ENCODE measurements at places on chromosomes 4 and X.
A peak's percentile ranks its signal among the peaks of the same experiment; 100 is the strongest.

- DNase-seq = no peak
These were observed 218.7 kb downstream of the SCFD2 start for GRCh38 chr4:53147197-53147596.

- DNase-seq = no peak
These were observed 198.1 kb upstream of the FTHL17 start for GRCh38 chrX:31269914-31270313.

- no peak for DNase-seq
These were observed 207.7 kb downstream of the SOWAHB start for GRCh38 chr4:76690011-76690905.

DNA sequence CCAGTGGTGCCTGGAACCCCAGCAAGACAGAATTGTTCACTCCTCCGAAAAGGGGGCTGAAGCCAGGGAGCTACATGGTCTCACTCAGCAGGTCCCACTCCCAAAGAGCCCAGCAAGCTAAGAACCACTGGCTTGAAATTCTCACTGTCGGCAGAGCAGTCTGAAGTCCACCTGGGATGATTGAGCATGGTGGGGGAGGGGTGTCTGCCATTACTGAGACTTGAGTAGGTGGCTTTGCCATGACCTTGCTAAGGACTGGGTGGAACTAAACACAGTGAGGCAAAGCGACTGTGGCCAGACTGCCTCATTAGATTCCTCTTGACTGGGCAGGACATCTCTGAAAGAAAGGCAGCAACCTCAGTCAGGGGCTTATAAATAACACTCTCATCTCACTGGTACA is 122.6 kb upstream of the ZC4H2 start:
- no peak for DNase-seq

DNA sequence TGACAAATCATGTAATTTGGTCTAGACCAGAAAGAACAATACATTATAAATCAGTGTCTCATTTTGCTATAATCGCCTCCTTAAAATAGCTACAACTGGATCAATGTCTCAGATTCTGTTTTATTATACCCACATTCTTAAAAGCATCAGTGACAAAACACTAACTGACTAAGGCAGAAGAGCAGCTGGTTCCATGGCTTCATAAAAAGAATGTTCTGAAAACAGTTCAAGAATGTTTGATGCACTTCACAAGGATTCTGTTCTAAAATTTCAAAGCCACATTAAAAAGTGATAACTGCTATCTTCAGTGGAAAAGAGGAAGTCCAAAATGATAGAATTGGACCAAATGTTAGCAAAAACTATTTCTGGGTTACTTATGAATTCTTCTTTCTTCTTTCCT is 69.8 kb downstream of the COL25A1 start:
- no peak for DNase-seq

GRCh38 chrX:118862091-118862490 is 38.5 kb downstream of the ZCCHC12 start:
- DNase-seq = no peak

- DNase-seq = peak; percentile 5
These were observed 25.6 kb downstream of the NR0B1 start for GRCh38 chrX:30283456-30284200.

- DNase-seq = no peak
These were observed 72.4 kb downstream of the PAPSS1 start for GRCh38 chr4:107647591-107647990.

DNA sequence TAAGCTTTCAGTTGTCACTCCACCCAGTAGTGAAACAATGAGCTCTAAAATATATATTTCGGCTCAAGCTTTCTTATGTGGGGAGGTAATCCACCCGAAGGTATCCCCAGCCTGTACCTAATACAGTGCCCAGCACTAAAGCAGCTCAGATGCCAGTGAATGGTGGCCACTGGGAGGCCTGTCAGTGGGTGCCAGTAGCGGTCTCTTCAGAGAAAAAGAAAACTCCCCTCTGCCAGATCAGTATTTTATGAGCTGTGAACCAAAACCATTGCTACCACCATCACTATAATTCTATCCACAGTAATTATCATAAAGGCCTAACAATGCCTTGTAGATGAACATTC is 835 bp upstream of the NFKB1 start:
- DNase-seq = no peak

DNA sequence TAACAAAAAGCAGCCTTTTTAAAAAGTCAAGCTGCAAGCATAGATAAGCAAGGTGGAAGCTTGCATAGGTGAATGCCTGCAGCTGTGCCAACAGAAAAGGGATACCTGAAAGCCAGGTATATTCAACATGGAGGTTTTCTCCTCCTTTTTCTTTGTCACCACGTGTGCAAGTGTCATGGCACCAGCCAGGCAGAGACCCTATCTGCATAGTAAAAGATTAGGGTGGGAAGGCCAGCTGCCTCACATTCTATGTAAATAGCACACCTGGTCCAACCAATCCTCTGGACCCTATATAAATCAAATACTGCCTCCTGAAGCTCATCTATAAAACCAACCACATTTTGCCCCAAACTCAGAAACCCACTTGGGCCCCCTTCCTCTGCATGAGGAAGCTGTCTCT is 28.0 kb upstream of the PLK4 start:
- no peak for DNase-seq

DNA sequence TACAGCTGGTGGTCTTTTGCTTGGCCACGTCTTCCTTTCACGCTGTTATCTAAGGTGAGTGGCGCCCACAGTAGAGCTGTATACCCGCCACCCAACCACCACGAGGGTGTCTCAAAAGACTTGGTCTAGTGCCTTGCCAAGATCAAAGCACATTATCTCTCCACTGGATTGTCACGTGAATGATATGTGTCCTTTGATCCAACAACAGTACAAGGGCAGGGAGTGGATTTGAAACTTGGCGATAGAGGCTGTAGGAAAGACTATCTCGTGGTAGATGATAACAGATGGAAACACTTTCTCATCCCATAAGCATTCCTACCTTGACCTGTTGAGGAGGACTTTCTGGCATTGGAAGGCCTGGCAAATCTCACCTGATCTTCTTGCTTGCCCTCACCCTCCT is 37.7 kb upstream of the BCLAF3 start:
- no peak for DNase-seq

DNA sequence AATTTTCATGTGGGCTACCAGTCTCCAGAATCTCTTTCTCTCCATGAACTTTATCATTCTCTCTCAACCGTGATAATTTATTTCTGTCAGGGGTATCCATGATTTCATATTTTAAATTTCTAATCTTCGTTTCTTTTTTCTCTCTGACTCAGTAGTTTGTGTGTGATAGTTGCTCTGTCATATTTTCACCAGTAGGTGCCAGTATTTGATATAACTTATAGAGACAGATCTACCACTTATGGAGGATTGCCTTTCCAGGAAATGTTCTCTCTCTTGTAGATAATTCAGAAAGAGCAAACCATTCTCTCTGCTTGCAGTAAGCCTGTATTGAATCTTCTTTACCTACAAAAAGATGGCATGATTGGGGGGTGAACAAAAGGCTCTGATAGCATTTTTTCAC is 79.3 kb upstream of the DYNLT3 start:
- DNase-seq = no peak

- no peak for DNase-seq
These were observed 76.4 kb upstream of the SHISA3 start for GRCh38 chr4:42320822-42321388.

DNA sequence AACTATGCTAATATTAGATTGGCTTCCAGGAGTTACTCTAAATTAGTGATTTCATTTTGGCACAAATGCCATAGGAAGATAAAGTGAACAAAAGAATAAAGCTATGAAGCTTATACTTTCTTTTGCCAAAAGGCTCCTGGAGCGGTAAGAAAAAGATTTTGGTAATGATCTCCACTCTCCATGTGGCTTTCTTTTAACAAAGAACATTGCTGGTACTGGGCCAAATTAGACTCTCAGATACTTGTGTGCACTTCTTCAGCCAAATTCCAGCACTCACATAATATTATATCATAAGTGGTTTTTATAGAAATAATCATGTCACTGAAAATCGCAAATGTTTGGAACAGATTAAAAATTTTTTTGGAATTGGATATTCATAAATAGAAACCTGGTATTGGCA is 142.4 kb upstream of the FGF13 start:
- no peak for DNase-seq

GRCh38 chr4:75995727-75996126 is 5.0 kb upstream of the SDAD1 start:
- DNase-seq = peak; percentile 4

DNA sequence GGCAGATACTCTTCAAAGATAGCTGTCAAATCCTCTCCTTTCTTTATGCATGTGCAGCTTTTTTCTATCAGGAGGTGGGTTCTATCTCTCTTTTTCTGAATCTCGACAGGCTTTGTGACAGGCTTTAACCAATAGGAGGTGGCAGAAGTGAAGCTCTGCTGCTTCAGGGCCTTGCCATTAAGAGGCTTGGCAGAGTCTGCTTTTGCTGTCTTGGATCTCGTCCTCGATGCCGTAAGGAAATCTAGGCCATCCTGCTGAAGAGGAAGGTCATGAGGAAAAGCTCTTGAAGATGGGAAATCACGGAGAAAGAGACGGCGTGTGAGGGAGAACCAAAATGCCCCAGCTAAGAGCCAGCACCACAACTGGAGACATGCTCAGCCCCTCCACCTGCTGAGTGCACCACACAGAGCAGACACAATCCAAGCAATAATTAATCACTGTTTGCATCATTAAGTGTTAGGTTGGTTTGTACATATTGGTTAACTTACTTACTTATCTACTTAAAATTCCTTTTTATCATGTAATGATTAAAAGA is 92.2 kb downstream of the DDIT4L start:
- no peak for DNase-seq

- DNase-seq = peak; percentile 9
These were observed 13.1 kb upstream of the DRP2 start for GRCh38 chrX:101206471-101206870.

DNA sequence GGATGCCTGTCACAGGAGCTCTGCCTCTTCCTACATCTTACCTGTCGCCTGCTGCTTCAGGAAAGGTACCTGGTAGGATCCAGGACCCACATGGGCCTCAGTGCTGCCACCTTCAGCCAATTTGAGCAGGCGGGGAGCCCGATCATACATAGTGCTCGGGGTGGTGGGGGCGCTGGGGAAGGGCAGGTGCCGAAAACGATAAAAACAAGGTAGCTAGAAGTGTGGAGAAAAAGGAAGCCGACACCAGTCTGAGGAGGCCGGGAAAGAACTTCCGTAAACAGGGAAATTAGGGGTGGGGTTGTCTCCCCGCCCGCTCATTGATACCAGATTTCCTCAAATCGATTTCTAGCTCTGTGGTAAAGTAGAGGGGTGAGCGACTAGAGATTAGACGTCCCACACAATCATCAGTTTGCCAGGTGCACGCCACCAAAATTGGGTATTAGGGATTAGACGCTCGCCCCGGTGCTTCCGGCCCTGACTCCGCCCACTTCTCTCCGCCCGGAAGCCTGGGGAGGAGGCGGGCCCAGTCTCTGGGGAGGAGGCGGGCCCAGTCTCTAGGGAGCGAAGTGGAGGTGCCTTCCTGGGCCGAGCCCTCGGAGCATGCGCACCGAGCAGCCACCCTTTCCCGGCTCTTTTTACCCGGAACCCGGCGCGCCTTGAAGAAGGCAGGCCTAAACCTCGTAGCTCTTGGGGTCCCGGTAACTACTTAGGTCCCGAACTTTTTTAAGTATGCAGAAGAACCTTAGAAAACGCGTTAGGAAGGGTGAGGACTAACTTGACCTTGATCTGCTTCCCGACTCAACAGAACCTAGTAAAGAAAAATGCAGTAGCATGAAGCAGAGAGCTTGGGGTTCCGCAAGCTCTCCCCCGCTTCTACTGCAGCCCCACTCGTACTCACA is at the start of gene STPG2:
Gene STPG2 (minus strand): TSS at position 476 of the 899 bp plus-strand sequence.
- peak; percentile 40 for DNase-seq

DNA sequence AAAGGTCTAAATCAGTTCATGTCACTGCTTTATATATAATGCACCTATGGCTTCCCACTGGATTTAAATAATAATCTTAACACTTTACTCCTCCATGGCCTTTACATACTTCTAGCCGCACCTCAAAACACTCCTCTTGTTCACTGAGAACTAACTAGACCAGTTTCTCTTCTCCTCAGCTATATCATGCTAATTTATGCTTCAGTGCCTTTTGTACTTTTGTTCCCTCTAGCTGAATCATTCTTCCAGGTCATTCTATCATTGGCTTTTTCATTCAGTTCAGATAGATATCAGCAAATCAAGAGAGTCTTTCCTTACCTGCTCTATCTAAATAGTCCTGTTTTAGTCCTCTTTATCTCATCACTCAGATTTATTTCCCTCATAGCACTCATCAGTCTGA is 64.2 kb downstream of the TET2 start:
- DNase-seq = no peak

- DNase-seq = no peak
These were observed 590 bp downstream of the ARHGEF9 start for GRCh38 chrX:63784346-63784901.

GRCh38 chrX:7654316-7654715 is 188.7 kb upstream of the VCX start:
- no peak for DNase-seq

DNA sequence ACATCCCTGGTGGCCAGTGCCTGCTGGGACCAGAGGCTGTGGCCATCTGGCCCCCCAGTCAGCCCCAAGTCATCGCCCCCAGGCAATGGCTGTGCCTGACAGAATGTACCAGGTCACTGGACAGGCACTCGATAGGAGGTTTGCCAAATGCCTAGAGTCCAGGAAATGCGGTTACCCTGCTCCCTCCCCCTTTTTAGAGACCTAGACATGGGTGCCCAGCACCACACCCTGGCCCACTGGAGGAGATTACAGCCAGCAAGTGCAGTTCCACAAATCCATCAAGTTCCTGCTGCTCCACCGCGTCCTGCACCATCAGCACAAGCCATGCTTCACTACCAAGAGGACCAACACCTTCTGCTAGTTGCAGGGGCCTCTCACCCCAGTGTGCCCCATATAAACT is 16.2 kb upstream of the ZFX start:
- no peak for DNase-seq

- DNase-seq = no peak
These were observed 48.3 kb upstream of the NOCT start for GRCh38 chr4:138967313-138967712.

DNA sequence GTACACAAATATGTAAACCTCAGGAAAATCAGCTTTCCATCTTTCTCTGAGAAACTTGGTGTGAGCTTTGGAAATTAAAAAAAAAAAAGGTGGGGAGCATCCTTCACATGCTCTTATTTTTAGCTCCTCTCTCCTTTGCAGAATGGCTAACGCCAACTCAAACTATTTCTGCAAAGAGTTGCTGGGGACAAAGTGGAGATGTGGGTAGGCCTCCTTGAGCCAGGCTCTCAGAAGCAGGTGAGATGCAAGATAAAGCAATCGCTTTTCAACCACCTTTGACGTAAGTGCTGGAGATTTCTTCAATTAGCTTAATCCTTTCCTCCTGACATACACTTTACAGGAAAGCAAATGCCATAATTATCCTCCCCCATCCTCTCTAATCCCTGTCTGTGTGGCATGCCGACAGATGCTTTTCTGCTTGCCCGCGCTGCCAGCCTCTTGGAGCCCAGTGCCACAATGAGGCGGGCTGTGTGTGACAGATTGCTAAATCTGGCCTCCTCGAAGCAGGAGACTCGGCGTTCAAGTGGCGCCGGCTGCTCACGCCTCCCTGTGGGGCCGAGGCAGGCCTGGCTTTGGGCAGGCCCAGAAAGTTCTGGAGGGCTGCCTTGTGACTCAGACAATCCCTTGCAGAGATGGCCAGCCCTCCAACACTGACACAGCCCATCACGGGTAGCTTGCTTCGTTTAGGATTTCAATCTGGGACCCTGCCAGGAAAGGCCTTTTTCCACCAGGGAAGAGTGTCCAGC is 64.9 kb upstream of the SOD3 start:
- DNase-seq = no peak

- no peak for DNase-seq
These were observed 48.6 kb upstream of the GYPA start for GRCh38 chr4:144189121-144189520.
